ENCODE measurements at places on chromosomes 3 and 15.

DNA sequence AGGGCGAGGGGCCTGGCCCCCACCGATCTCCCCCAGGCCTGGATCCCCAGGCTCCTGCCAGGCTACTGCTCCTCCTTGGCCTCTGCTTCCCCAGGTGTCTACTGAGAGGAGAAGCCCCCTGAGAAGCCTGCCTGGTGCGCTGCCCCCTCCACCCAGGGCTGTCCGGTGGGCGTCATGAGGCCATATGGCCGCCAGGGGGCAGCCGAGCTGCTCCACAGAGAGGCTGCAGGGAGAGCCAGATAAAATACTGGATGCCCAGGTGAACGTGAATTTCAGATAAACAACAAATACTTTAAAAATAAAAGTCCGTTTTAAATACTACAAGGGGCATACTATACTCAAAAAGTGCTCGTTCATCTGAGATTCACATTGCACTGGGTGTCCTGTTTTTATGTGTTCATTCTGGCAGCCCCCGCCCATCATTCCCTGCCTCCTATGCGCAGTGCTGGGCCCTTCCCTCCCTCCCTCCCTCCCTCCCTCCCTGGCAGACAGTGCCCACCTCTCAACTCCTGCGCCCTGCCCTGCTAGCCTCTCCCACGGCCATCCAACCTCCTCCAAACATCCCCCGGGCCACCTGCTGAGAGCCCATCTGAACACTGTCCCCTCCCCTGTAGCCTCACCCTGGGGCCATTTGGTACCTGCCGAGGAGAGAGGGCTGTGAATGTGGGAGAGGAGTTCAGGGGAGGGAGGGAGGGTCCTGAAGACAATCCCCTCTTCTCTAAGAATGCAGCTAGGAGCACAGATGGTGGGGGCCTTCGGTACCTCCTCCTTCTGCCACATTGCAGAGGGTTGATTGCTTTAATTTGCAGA is 29.6 kb downstream of the PSTPIP1 start:
- DNase-seq = peak; percentile 42

- no peak for DNase-seq
Observed at GRCh38 chr15:52143873-52144272, 31.3 kb upstream of the BCL2L10 start.

DNA sequence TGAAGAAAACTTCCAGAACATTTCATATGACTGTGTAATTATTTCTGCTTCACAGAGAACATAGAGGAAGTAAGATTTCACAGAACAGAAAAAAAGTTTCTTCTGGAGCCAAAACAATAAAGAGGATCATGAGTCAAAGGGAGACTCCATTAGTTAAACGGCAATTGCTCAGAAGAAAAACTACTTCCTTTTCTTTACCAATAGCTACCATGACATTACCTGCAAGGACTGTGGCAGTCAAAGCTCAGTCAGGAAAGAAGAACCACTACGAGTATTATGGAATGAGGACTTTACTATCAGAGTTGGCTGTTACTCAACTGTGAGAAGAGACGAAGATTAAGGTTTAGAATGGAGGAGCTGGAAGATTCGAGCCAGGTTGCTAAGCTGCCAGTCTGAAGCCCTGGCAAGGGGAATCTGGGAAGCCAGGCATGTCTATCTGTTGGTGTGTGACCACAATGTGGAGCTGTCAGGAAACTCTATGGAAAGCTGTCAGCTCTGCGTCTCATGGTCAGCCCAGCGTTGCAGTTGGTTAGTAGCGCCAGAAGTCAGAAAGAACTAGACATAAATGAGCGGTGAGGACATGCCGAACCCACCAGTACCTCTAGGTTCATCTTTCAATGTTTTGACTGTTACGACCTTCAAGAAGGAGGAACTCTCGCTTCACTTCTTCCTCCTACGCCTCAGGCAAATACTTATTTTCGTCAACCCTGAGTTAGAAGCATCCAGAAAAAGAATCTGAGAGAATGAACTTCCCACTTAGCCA is 604.3 kb downstream of the FGF12 start:
- no peak for DNase-seq

GRCh38 chr15:67469680-67470079 is 51.3 kb upstream of the C15orf61 start:
- DNase-seq = no peak

DNA sequence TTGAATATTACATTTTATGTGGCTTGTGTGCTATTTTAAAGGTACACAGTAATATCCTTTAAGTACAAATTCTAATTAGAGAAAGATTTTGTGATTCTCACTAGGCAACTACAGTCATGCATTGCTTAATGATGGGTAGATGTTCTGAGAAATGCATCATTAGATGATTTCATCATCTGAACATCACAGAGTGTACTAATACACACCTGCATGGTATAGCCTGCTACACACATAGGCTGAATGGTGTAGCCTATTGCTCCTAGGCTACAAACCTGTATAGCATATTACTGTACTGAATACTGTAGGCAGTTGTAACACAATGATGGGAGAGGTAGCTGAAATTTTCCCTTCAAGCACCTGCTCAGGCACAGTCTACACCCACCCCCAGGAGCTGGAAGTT is 217.4 kb upstream of the EOMES start:
- no peak for DNase-seq

DNA sequence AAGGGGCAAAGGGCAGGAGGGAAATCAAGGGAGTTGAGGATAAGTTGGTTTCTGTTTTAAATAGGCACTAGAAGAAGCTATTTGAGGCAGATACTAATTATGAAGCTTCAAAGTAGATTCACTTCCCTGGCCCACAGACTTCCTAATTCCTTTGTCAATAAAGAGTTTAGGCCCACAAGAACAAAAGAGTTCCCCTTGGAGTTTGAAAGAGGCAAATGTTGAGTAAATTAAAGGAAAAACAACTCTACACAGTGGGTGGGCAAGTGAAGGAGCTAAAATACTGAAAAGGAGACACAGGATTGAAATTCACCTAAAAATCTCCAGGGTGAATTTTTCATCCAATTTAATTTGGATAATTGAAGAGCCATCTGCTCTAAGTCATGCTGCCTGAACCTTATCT is 411.7 kb upstream of the RORA start:
- DNase-seq = no peak

- DNase-seq = no peak
Observed at GRCh38 chr3:186991470-186991869, 61.1 kb downstream of the ST6GAL1 start.

GRCh38 chr15:101193806-101194545 is 57.9 kb downstream of the CHSY1 start:
- no peak for DNase-seq

GRCh38 chr3:118793176-118793575 is 241.5 kb downstream of the IGSF11 start:
- no peak for DNase-seq

DNA sequence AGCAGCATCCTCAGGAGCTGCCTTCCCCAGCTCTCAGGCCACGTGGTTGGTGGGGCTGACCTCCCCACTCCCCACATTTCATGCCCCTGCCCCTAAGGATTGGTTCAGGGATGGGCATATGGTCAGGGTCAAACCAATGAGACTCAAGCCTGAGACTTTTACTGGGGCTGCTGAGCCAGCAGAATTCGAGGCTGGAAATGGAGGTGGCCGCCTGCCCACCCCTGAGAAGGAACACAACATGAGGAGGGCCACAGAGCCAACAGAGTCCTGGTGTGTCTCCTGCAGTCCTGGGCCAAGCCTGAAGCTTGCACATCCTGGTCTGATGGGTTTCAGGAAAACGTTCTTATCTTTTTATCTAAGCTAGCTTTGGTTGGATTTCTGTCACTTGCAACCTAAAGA is 5.9 kb downstream of the EHD4 start:
- no peak for DNase-seq

DNA sequence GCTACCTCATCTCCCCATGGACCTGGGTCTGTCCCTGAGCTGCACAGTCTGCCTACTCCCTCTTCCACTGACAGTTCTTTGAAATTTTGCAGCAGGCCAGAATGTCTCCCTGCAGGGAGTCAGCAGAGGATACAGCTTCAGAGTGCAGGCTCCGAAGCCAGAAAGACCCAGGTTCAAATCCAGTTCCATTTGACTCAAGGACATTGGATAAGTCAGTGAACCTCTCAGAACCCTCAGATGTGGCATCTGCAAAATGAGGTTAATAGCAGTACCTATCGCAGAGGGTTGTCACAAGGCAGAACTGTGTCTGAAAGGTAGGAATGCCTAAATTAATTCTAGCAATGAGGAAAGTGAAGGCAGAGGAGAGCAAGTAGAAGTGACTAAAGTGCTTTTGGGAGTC is 244.4 kb upstream of the TRIM42 start:
- no peak for DNase-seq

DNA sequence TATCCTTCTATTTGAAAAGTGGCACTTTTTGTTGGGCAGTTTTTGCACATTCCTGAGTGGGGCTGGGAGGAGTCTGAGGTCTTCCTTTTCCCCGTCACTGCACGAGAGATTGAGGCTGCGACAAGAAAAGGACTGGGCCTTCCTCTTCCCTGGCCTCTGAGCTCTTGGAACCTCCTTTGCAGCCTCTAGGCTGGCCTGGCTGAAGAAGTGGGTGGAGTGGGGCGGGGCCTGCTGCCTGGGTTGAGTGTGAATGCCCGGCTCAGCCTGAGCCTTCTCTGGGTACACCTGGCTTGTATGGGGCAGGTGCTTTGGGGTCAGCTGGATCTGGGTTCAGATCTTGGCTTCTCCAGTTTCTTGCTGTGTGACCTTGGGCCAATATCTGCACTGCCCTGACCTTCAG is 43.1 kb downstream of the PLXNA1 start:
- no peak for DNase-seq

DNA sequence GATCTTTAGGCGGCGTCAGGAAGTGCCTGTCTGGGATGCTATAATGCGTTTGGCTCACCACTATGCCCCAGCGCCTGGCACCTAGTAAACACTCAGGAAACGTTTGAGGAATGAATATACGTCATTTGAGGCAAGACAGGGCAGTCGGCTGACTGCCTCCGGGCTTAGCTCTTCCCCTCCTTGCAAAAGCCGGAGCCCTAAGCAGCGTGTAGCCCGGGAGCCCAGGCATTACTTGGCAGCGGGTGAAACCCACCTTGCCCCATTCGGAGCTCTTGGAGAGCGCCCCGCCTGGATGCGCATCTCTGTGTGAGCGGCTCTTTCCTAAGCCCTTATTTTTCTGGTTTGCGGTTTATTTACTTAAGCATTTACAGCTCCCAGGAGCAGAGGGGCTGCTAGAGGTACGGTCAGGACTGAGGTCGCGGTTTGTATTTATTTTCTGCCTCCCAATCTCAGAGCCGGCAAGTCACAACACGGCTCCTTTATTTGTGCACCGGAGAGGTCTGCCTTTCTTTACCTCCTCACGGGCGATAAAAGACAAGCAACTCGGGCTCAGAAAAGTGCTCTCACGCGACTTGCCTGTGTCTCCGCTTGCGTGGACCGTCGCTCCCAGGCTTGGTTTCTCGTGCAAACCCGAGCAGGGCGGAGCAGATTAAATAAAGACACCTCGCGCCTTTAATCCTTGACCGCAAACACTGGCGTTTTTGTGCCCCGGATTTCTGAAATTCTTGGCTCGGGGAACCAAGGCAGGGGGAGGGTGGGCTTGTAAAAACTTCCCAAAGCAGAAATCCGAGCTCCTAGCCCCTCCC is 737 bp upstream of the ITPR1 start:
- DNase-seq = peak; percentile 28

- DNase-seq = no peak
Observed at GRCh38 chr3:123803521-123803920, 80.6 kb downstream of the MYLK start.

- DNase-seq = peak; percentile 69
Observed at GRCh38 chr15:54884312-54884711, 312.4 kb downstream of the RSL24D1 start.

Data from pons (tissue), 1 donor.